ENCODE measurements at places on chromosomes 12 and 14. TPM values are rescaled to one million over a fixed set of nuclear protein-coding genes. Genes with fewer than 3 reads are reported as not detected.

DNA sequence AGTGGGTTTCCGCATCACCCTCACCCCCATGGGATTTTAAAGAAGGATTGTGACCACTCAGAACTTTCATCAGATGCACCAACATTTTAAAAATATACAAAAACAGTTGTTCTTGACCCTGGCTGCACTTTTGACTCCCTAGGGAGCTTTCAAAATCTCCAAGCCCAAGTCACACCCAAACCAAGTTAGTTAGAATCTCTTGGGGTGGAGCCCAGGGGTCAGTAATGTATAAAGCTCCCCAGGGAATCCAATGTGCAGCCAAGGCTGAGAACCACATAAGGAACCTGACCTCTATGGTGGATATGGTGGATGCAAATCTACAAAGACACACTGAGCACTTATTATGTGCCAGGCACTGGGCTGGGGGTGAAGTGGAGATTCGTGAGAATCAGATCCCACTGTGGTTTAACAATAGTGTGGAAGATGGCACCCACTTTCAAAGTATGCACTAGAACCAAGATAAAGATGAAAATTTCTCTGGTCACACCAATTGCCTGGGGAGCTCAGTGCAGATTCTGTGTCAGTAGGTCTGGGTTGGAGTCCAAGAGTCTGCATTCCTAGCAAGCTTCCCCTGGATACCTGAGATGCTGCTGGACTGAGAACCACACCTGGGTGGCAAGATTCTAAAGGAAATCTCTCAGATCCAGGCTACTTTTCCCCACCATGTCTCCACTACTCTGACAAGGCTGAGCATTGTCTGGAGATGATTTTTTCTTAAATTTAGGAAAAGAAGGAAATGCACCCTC lies 18.9 kb upstream of the CMKLR1 start:
- no peak for DNase-seq
- H3K27me3 ChIP-seq = no peaks in the 10 kb centered on the region
- H3K27ac ChIP-seq = no peak overlapping the region
- H3K4me1 ChIP-seq = no peaks in the 10 kb centered on the region
- H3K4me3 ChIP-seq = no peak overlapping the region
- no peaks in the 10 kb centered on the region for H3K36me3 ChIP-seq

DNA sequence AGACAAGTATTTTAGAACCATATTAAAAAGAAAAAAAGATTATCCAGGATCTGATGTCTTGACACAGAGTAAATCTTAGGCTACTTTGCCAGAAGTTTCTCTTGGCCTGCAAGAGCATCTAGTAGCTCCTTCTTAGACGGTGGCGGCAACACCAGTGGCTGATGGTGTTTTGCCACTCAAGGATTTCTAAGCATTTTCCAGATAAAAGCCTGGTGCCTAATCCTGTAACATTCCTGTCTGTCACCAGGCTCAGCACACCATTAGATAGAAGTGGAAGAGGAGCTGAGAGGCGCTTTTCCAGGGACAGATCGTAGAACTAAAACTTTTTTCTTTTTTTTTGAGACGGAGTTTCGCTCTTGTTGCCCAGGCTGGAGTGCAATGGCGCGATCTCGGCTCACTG lies 14.0 kb downstream of the WNT5B start:
- no peak for DNase-seq
- no peak overlapping the region for H3K4me3 ChIP-seq
- H3K4me1 ChIP-seq = no peaks in the 10 kb centered on the region
- no peaks in the 10 kb centered on the region for H3K27me3 ChIP-seq

- H3K4me3 ChIP-seq = no peak overlapping the region
- DNase-seq = no peak
- H3K4me1 ChIP-seq = no peaks in the 10 kb centered on the region
These were observed 39.0 kb downstream of the RNF34 start for GRCh38 chr12:121438905-121439304.

- no peaks in the 10 kb centered on the region for H3K4me1 ChIP-seq
- DNase-seq = no peak
- H3K36me3 ChIP-seq = no peaks in the 10 kb centered on the region
- no peak overlapping the region for H3K27ac ChIP-seq
These were observed 90.9 kb upstream of the PKP2 start for GRCh38 chr12:32987512-32987911.

- DNase-seq = no peak
- H3K4me1 ChIP-seq = no peaks in the 10 kb centered on the region
- H3K36me3 ChIP-seq = no peaks in the 10 kb centered on the region
- no peak overlapping the region for H3K27ac ChIP-seq
- no peaks in the 10 kb centered on the region for H3K27me3 ChIP-seq
- H3K4me3 ChIP-seq = no peak overlapping the region
These were observed 13.8 kb upstream of the METAP2 start for GRCh38 chr12:95460105-95460504.

DNA sequence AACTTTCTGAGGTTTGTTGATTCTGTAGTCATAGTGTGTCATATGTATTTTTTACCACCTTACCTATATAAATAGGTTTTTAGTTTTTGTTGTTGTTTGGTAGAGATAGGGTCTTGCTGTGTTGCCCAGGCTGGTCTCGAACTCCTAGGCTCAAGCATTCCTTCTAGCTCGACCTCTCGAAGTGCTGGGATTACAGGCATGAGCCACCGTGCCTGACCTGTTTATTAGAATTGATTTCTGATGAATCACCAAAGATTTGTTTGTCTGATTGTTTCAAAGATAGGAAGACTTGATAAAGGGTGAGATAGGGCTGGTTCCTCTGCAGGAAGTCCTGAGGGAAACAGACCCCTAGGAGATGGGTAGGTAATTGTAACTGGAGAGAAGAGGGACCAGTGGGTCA lies 481.6 kb downstream of the PCNX1 start:
- H3K27ac ChIP-seq = no peak overlapping the region
- no peaks in the 10 kb centered on the region for H3K36me3 ChIP-seq
- H3K4me1 ChIP-seq = no peaks in the 10 kb centered on the region
- no peaks in the 10 kb centered on the region for H3K27me3 ChIP-seq
- no peak for DNase-seq

DNA sequence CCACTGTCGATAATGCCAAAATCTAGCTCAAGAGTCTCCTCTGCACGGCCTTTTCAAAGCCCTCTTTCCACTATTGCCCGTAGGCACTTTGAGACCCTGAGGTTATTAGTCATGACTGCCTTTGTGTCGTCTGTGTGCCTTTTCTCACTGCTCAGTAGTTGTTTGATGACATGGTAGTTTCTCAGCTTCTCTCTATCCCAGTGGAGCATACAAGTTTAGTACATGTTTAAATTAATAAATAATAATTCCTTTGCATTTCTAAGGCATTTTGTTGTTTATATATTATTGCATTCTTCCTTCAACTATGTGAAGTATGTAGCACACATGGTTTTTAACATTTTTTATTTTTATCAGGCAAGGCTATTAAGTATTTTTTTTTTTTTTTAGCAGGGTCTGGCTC lies 458.1 kb downstream of the PCNX1 start:
- no peak for DNase-seq
- H3K27ac ChIP-seq = no peak overlapping the region
- peaks cover 4% of the 10 kb centered on the region for H3K36me3 ChIP-seq
- no peak overlapping the region for H3K4me3 ChIP-seq

- no peak overlapping the region for H3K27ac ChIP-seq
- H3K4me3 ChIP-seq = no peak overlapping the region
- no peaks in the 10 kb centered on the region for H3K4me1 ChIP-seq
- no peak for DNase-seq
- no peaks in the 10 kb centered on the region for H3K27me3 ChIP-seq
These were observed 377.3 kb upstream of the E2F7 start for GRCh38 chr12:77442633-77443032.

DNA sequence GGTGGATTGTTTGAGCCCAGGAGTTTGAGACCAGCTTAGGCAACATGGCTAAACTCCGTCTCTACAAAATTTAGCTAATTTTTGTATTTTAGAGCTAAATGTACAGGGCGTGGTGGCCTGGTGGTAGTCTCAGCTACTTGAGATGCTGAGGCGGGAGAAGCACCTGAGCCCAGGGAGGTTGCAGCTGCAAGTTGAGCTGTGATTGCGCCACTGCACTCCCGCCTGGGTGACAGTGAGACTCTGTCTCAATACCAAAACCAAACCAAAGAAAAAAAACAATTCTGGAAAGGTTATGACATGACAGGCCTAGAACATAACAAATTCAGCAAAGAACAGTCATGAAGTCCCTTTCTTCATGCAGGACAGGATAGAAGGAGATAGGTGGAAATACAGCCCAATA lies 25.7 kb downstream of the WDR89 start:
- no peaks in the 10 kb centered on the region for H3K4me1 ChIP-seq
- no peak for DNase-seq
- no peak overlapping the region for H3K27ac ChIP-seq
- H3K4me3 ChIP-seq = no peak overlapping the region
- H3K36me3 ChIP-seq = peaks cover 3% of the 10 kb centered on the region

KRT71 gene
- not detected for total RNA-seq

DNA sequence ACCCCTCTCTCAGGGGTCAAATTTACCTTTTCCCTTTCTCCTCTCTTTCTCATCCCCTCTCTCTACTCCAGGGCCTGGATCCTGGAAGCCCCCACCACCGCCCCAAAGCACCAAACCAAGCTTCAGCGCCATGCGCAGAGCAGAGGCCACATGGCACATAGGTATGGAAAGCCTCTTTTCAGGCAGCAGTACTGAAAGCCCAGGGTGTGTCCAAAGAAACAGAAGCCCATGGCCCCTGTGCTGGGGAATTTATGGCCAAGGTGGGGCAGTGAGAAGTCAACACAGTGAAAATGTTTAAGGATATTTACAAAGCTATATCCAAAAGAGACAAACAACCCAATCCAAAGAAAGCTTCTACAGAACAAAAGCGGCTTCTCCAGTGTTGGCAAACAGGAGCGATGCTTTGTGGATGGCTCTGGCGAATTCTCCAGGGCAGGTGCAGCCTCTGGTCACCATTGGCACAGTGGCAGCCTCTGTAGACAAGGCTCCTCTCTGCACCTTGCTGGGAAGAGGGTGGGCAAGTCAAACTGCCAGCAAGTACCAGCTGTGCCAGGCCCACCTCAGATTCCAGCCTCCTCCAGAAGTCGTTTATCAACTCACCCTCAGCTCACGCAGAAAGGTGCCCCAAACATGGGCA lies 4.7 kb upstream of the CPNE6 start:
- H3K4me3 ChIP-seq = no peak overlapping the region
- no peak overlapping the region for H3K27ac ChIP-seq
- no peaks in the 10 kb centered on the region for H3K4me1 ChIP-seq
- H3K27me3 ChIP-seq = no peaks in the 10 kb centered on the region
- no peak for DNase-seq
- H3K36me3 ChIP-seq = no peaks in the 10 kb centered on the region

- no peaks in the 10 kb centered on the region for H3K27me3 ChIP-seq
- H3K4me3 ChIP-seq = no peak overlapping the region
- no peak for DNase-seq
- H3K36me3 ChIP-seq = no peaks in the 10 kb centered on the region
These were observed 468.9 kb upstream of the LRFN5 start for GRCh38 chr14:41137741-41138140.

GRCh38 chr12:30914986-30915591 lies 11.5 kb upstream of the TSPAN11 start:
- no peak overlapping the region for H3K27ac ChIP-seq
- H3K27me3 ChIP-seq = no peaks in the 10 kb centered on the region
- no peak for DNase-seq

TPH2 gene
- not detected for total RNA-seq

- no peaks in the 10 kb centered on the region for H3K4me1 ChIP-seq
- H3K27me3 ChIP-seq = no peaks in the 10 kb centered on the region
- H3K36me3 ChIP-seq = no peaks in the 10 kb centered on the region
- H3K4me3 ChIP-seq = no peak overlapping the region
These were observed 112.8 kb downstream of the LLPH start for GRCh38 chr12:66017736-66018135.

DNA sequence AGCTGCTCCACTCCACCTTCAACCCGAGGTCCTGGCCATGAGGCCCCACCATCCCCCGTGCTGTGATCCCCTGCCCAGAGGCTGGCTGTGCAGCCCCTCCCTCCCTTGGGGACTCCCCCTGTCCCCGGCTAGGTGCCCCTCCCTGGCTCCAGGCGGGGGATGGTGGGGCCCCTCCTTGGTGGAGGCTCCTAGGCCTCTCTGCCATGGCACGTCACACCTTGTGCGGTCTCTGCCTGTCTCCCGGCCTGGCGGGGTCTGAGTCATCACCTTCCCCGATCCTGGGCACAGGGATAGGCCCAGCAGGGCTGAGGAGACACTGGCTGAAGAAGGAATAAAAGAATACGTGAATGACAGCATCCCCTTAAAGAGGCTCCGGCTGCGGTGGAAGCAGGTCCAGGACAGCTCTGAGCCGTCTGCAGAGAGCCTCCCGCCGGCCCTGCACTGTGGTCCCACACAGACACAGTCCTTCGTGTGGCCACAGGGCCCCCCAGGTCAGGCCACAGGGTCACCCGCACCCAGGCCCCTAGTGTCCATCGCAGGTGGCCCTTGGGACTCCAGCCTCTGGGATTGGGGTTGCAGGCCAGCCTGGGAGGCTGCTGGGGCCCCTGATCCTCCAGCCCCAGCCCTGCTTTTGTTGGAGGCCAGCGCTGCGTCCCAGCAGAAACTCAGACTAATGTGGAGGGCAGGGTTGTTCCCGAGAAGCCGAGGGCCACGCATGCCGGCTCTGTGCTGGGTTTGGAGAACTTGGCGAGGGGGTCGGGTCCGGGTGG lies 43.6 kb downstream of the KIF26A start:
- no peak overlapping the region for H3K27ac ChIP-seq
- no peak overlapping the region for H3K4me3 ChIP-seq
- no peak for DNase-seq

DENND5B gene
- 1.5 TPM for total RNA-seq

TAS2R14 gene
- 2.4 TPM for total RNA-seq

- no peaks in the 10 kb centered on the region for H3K27me3 ChIP-seq
- H3K4me1 ChIP-seq = no peaks in the 10 kb centered on the region
- H3K27ac ChIP-seq = no peak overlapping the region
- no peak overlapping the region for H3K4me3 ChIP-seq
- H3K36me3 ChIP-seq = no peaks in the 10 kb centered on the region
These were observed 75.8 kb downstream of the WIF1 start for GRCh38 chr12:65045269-65045668.

- no peaks in the 10 kb centered on the region for H3K27me3 ChIP-seq
- H3K4me3 ChIP-seq = no peak overlapping the region
- H3K4me1 ChIP-seq = no peaks in the 10 kb centered on the region
These were observed 157.9 kb downstream of the KICS2 start for GRCh38 chr12:64064240-64064639.

GRCh38 chr14:55539975-55540374 lies 40.0 kb upstream of the KTN1 start:
- no peaks in the 10 kb centered on the region for H3K36me3 ChIP-seq
- no peak overlapping the region for H3K4me3 ChIP-seq
- no peak overlapping the region for H3K27ac ChIP-seq
- no peak for DNase-seq

- DNase-seq = no peak
- no peak overlapping the region for H3K4me3 ChIP-seq
- peaks cover under 1% of the 10 kb centered on the region for H3K4me1 ChIP-seq
- no peak overlapping the region for H3K27ac ChIP-seq
- no peaks in the 10 kb centered on the region for H3K27me3 ChIP-seq
These were observed 178.8 kb upstream of the MYL2 start for GRCh38 chr12:111099186-111099585.

METTL25 gene
- total RNA-seq = 14.5 TPM
